Breast epithelium (tissue), 4 donors: ENCODE measurements at places on chromosomes 13 and 19. TPM values are rescaled to one million over a fixed set of nuclear protein-coding genes. Genes with fewer than 3 reads are reported as not detected.

Gene NCAN
- not detected for total RNA-seq

- no peak overlapping the region for H3K4me3 ChIP-seq
- no peaks in the 10 kb centered on the region for H3K27me3 ChIP-seq
- no peak for DNase-seq
- no peaks in the 10 kb centered on the region for H3K4me1 ChIP-seq
- H3K27ac ChIP-seq: no peak overlapping the region
- peaks cover 3% of the 10 kb centered on the region for H3K36me3 ChIP-seq
These were observed 58.3 kb downstream of the TM9SF2 start for GRCh38 chr13:99559560-99559959.

DNA sequence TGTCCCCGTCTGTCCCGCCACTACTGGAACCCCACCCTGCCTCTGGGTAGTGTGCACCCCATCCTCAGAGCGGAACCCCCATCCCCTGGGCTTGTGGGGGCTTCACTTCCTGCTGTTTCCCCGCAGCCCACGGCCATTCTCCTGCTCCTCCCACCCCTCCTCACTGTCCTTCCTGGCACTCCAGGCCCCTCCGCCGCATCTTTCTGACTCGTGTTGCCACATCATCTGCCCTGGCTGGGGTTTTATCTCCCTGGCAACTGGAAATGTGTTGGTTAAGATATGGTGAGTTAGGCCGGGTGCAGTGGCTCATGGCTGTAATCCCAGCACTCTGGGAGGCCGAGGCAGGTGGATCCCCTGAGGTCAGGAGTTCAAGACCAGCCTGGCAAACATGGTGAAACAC, 37.3 kb downstream of the KDM4B start:
- no peak overlapping the region for H3K27ac ChIP-seq
- no peaks in the 10 kb centered on the region for H3K4me1 ChIP-seq
- no peak for DNase-seq
- H3K36me3 ChIP-seq: no peaks in the 10 kb centered on the region
- H3K27me3 ChIP-seq: no peaks in the 10 kb centered on the region

- H3K27ac ChIP-seq: peak overlapping the region; percentile 83
- peaks cover 7% of the 10 kb centered on the region for H3K27me3 ChIP-seq
- no peaks in the 10 kb centered on the region for H3K4me1 ChIP-seq
- H3K36me3 ChIP-seq: no peaks in the 10 kb centered on the region
- H3K4me3 ChIP-seq: peak overlapping the region; percentile 46
- no peak for DNase-seq
These were observed 61.3 kb downstream of the CELF5 start for GRCh38 chr19:3285647-3286176.

- H3K36me3 ChIP-seq: no peaks in the 10 kb centered on the region
- no peaks in the 10 kb centered on the region for H3K27me3 ChIP-seq
- peak overlapping the region; percentile 28 for H3K4me3 ChIP-seq
These were observed 38.8 kb upstream of the ALOX5AP start for GRCh38 chr13:30696278-30697176.

Gene CEACAM16
- total RNA-seq: not detected

DNA sequence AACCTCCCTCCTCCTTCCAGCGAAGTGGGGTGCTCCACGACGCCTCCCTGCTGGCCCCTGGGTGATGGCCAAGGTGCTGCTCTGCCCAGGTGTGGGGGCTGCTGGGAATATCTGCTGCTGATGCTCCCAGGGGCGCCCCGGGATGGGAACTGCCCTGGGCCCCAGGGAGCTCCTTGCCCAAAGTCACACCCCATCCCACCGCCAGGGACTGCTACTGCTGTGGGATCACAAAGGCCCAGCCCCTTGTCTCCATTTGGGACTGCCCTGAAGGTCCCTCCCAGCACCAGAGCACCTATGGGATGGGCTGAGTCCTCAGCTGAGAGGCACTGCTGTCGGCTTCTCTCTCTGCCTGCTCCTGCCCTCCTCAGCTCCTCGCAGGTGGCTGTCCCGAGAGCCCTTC, 19.0 kb downstream of the CHST8 start:
- no peak overlapping the region for H3K27ac ChIP-seq
- H3K4me1 ChIP-seq: no peaks in the 10 kb centered on the region
- H3K27me3 ChIP-seq: peaks cover 18% of the 10 kb centered on the region

- H3K4me3 ChIP-seq: no peak overlapping the region
- no peaks in the 10 kb centered on the region for H3K36me3 ChIP-seq
- no peaks in the 10 kb centered on the region for H3K27me3 ChIP-seq
These were observed 14.8 kb downstream of the ZNF701 start for GRCh38 chr19:52584736-52585440.

Gene KCNJ14
- 1.0 TPM for total RNA-seq

DNA sequence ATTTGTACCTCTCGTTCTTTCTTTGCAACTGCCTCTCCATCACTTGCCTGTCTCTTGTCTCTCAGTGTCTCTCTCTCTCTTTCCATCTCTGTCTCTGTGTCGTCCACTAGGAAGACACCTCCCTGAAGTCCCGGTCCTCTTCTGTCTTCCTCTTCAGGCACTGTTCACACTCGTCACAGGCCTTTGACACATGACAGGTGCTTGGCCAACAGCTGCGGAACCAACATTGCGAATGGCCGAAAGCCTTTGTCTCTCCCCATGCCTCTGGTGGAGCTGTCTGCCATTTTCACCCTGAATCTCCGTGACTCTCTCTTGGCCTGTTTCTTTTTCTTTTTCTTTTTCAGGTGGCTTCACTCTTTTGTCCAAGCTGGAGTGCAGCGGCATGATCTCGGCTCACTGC, 2.8 kb downstream of the HIPK4 start:
- H3K4me1 ChIP-seq: no peaks in the 10 kb centered on the region
- no peaks in the 10 kb centered on the region for H3K36me3 ChIP-seq
- no peak overlapping the region for H3K4me3 ChIP-seq
- H3K27ac ChIP-seq: no peak overlapping the region

DNA sequence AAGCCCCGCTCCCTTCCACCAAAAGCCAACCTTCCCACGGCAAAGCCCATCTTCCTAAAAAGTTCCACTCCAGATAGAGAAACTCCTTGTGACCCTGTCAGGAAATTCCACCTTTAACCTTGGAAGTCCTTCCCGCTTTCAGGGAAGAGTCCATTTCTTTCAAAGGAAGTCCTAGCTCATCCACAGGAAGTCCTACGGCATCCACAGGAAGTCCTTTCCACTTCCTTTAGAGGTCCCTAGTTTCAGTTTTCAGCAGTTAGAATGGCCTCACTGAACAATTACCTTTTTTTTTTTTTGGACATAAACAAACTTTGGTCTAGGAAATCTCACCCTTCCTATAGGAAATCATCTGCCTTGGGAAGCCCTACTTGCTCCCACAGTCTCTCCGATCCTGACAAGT, 31.7 kb downstream of the TRPM4 start:
- H3K4me3 ChIP-seq: no peak overlapping the region
- no peaks in the 10 kb centered on the region for H3K27me3 ChIP-seq
- no peak for DNase-seq
- H3K36me3 ChIP-seq: no peaks in the 10 kb centered on the region
- H3K4me1 ChIP-seq: no peaks in the 10 kb centered on the region

DNA sequence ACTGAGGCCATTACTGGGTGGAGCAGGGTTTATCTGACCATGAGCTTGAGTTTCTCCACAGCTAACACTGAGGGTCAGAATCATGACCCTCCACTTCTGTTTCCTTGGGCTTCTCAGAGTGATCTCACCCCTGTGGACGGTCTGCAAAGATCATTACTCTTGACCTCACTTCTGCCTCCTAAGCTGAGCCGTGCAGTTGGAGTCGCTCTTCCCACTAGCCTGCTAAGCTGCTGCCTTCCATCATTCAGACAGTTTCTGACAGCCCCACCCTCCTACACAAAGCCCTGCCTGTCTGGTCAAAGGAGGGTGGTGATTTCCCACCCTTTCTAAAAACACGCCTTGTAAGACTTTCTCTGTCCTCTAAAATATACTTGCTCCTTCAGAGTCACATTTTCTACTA, 9.3 kb upstream of the FRY start:
- H3K36me3 ChIP-seq: no peaks in the 10 kb centered on the region
- H3K27ac ChIP-seq: no peak overlapping the region
- no peaks in the 10 kb centered on the region for H3K27me3 ChIP-seq
- DNase-seq: no peak
- no peak overlapping the region for H3K4me3 ChIP-seq

Gene ZNF471
- 5.9 TPM for total RNA-seq

GRCh38 chr13:110382229-110382628, 75.1 kb downstream of the COL4A2 start:
- H3K27me3 ChIP-seq: no peaks in the 10 kb centered on the region
- H3K27ac ChIP-seq: no peak overlapping the region
- DNase-seq: no peak
- no peaks in the 10 kb centered on the region for H3K36me3 ChIP-seq

GRCh38 chr13:104310861-104311260, 1244.6 kb upstream of the SLC10A2 start:
- no peaks in the 10 kb centered on the region for H3K36me3 ChIP-seq
- H3K27me3 ChIP-seq: no peaks in the 10 kb centered on the region
- DNase-seq: no peak
- no peak overlapping the region for H3K4me3 ChIP-seq
- H3K27ac ChIP-seq: no peak overlapping the region

DNA sequence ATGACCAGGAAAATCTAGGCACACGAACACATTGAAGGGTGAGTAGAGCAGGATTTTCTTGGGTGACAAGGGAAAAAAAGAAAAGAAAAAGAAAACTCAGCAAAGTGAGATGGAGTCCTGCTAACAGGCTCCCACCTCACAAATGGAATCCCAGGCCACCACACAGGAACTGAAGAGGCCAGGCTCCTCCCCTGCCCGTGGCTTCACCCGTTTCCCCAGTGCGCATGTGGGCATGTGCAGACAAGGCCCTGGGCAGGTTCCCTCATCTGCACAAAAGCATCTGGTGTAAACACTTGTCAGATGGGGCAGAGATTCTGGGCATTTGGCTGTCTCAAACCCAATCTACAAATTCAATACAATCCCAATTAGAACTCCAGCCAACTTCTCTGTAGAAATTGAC, 24.5 kb downstream of the CFAP97D2 start:
- no peaks in the 10 kb centered on the region for H3K36me3 ChIP-seq
- no peak overlapping the region for H3K4me3 ChIP-seq
- no peak overlapping the region for H3K27ac ChIP-seq
- H3K27me3 ChIP-seq: no peaks in the 10 kb centered on the region

GRCh38 chr19:40797963-40798682, 868 bp upstream of the EGLN2 start:
- no peaks in the 10 kb centered on the region for H3K36me3 ChIP-seq
- peaks cover 29% of the 10 kb centered on the region for H3K4me1 ChIP-seq
- no peaks in the 10 kb centered on the region for H3K27me3 ChIP-seq
- H3K27ac ChIP-seq: peak overlapping the region; percentile 96
- DNase-seq: peak; percentile 74

- no peaks in the 10 kb centered on the region for H3K36me3 ChIP-seq
- DNase-seq: no peak
- H3K4me3 ChIP-seq: no peak overlapping the region
- no peak overlapping the region for H3K27ac ChIP-seq
- H3K27me3 ChIP-seq: peaks cover 64% of the 10 kb centered on the region
These were observed 16.4 kb upstream of the KCNN1 start for GRCh38 chr19:17950310-17951156.

GRCh38 chr13:36377826-36378468, 31.8 kb upstream of the SPART start:
- H3K27me3 ChIP-seq: no peaks in the 10 kb centered on the region
- H3K27ac ChIP-seq: no peak overlapping the region
- H3K4me1 ChIP-seq: no peaks in the 10 kb centered on the region
- H3K4me3 ChIP-seq: no peak overlapping the region
- no peak for DNase-seq

Gene TMEM272
- not detected for total RNA-seq

Gene MCEMP1
- not detected for total RNA-seq

Gene ALG5
- 37.0 TPM for total RNA-seq

GRCh38 chr13:26953291-26953690, 192.7 kb upstream of the GPR12 start:
- DNase-seq: no peak
- no peaks in the 10 kb centered on the region for H3K27me3 ChIP-seq
- H3K4me1 ChIP-seq: no peaks in the 10 kb centered on the region
- H3K27ac ChIP-seq: no peak overlapping the region
- H3K4me3 ChIP-seq: no peak overlapping the region
- no peaks in the 10 kb centered on the region for H3K36me3 ChIP-seq

Gene ZNF223
- total RNA-seq: 2.6 TPM

DNA sequence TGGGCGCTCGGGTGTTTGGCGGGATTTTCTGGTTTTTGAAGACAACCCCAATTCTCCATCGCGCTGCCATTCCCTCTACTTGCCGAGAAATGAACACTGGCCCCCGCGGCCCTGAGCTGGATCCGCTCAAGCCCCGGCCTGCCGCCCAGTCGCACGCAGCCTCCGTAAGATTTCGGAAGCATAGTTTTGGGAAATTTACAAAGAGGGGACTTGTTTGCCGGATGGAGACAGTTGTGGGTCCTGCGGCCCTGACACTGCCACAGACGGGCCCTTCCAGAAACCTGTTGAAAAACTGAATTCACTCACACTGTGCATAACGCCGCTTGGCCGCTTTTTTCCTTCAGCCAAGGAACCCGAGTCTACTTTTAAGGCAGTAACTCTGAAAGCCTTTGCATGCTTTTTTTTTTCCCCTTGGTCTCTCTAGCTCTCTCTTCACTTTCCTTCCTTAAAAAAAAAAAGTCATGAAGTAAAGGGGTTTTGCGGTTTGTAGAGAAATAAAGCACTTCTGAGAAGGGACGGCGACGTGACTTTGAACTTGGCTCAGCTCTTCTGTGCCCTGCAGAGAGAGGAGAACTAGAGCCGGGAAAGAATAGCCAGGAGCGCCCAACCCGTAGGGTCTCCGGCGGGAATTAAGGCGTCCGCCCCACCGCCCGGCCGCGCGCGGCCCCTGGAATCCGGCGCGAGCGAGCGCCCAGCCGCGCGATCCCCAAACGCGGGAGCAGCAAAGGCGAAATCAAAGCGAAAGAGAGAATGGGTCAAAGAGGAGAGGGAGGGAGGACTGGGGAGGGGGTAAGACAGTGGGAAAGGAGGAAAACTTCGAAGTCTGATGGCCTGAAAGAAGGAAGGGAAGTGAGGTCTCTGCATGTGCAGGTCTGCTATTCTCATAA, 3.4 kb upstream of the ZIC2 start:
- no peaks in the 10 kb centered on the region for H3K36me3 ChIP-seq
- peaks cover 12% of the 10 kb centered on the region for H3K4me1 ChIP-seq
- no peak overlapping the region for H3K27ac ChIP-seq
- no peak overlapping the region for H3K4me3 ChIP-seq

GRCh38 chr19:16882146-16882545, 6.7 kb upstream of the F2RL3 start:
- H3K4me1 ChIP-seq: no peaks in the 10 kb centered on the region
- H3K27me3 ChIP-seq: no peaks in the 10 kb centered on the region
- no peak for DNase-seq
- no peak overlapping the region for H3K4me3 ChIP-seq

Gene BBC3
- 4.5 TPM for total RNA-seq

Gene FLT3LG
- 4.6 TPM for total RNA-seq

DNA sequence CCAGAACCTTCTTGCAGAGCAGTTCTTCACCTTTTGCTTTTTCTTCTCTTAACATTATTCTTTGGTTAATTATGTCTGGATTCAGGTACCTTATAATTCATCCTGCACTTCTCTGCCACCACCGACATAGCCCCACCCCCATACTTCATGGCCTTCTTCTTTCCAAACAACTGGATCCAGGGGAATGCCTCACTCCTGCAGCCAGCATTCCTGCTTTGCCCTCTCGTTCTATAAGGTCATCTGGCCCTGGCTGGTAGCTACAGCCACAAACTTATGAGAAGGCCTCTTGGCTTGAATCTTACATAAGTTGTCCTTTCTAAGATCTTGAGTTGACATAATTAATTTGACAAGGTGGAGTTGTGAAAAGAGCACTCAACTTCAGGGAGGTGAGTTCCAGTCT, 84.1 kb upstream of the FRY start:
- DNase-seq: no peak
- H3K4me3 ChIP-seq: no peak overlapping the region
- H3K27me3 ChIP-seq: no peaks in the 10 kb centered on the region
- H3K27ac ChIP-seq: no peak overlapping the region

Gene FNDC3A
- total RNA-seq: 45.3 TPM

Gene ZNF667
- total RNA-seq: 10.0 TPM
